ENCODE measurements at places on chromosomes 11 and 22.
A peak's percentile ranks its signal among the peaks of the same experiment; 100 is the strongest.

DNA sequence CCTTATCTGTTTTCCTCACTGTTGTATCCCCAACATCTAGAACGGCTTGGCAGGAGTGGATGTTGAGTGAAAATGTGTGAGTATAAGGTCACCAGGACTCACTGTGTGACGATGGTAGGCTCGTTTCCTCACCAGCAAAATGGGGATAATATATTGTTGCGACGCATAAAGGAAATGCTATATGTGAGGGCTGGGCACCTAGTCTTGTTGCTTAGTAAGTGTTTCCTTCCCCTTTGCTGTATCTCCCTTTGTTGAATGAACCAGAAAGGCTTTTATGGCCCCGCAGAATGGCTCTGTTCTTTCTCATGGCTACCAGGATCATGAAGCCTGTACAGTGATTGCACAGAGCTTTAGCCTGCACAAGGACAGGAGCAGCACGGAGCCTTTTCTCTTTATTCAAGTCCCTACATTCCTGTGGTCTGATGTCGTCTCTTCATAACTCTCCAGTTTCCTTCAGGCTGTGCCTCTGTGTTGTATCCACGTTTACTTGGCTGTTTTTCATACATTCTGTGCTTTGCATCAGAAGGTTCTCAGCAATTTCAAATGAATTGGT lies 5.4 kb downstream of the TNRC6B start:
- peak; percentile 90 for DNase-seq

GRCh38 chr22:33756508-33756949 lies 163.7 kb downstream of the LARGE1 start:
- DNase-seq = no peak

DNA sequence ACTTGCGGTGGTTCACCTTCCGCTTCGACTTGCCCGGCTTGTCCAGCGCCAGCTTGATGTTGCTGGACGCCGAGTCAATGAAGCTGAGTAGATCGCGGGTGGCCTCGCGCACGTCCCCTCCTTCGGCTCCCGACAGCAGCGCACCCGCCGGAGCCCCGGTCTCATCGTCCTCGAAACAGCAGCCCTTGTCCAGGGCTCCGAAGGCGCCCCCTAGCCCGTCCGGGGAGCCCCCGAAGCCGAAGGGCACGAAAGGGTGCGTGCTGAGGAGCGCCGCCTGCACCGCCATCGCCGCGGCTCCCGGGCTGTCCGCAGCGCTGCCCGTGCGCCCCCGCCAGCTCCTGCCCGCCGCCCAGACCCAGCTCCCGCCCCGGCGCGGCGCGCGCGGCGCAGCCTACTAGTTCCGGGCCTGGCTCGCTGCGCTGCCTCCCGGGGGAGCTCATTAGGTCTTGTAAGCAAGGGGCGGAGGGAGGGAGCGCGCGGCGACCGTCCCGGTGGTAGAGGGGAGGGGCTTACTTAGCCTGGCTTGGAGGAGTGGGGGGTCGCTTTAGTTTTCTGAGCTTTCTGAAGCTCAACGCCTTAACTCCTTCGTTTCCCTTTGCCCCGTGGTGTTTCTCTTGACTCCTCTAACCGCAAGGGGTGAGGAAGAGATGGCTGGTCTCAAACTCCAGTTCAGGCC lies at the start of gene FAM181B:
Gene FAM181B (minus strand): TSS at position 421 of the 676 bp plus-strand sequence. CDS start 135 bp downstream, at position 286.
- DNase-seq = peak; percentile 11

GRCh38 chr22:38782402-38783094 lies 11.4 kb downstream of the DNAL4 start:
- DNase-seq = peak; percentile 63

- DNase-seq = no peak
These were observed 2.5 kb downstream of the SMIM35 start for GRCh38 chr11:118084247-118084646.

DNA sequence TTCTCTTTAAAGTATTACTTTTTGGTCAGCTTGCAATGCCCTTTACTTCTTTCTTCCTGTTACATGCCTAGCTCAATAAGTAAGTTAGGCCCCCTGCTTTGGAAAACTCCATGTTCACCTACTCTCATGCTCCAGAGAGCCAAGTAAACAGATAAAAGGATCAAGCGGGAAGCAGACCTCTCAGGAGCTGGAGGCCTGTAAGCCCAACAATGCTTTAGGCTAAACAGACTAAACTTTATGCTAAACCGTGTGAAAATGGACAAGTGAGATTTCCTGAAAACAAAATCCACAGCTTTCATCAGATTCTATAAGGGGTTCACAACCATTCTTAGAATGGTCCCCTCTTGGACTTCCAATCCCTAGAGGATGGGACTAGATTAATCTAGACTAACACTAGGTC lies 40.2 kb downstream of the CELF1 start:
- no peak for DNase-seq

DNA sequence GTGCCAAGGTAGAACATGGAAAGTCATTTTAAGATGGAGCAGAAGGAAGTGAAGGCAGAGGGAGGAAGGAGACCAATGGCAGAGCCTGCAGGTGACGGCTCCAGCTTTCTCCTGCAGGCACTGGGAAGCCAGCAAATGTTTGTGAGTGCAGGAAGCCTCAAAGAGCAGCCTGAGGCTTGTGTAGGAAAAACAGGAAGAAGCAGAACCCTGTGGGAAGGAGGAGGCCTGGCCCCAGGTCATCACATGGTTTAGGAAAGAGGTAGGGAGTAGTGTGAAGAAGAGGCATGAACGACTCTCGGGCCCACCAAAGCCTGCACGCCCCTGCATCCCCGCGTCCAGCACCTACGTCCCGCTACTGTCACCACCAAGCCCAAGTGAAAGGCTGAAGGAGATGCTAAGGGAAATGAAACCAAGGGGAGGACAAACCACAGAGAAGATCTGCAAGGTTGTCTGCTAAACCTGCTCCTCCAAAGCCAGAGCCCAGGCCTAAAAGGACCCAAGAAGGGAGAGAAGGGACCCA lies 151.5 kb downstream of the CHST1 start:
- DNase-seq = no peak

GRCh38 chr11:34451053-34451452 lies 12.3 kb downstream of the CAT start:
- DNase-seq = no peak

DNA sequence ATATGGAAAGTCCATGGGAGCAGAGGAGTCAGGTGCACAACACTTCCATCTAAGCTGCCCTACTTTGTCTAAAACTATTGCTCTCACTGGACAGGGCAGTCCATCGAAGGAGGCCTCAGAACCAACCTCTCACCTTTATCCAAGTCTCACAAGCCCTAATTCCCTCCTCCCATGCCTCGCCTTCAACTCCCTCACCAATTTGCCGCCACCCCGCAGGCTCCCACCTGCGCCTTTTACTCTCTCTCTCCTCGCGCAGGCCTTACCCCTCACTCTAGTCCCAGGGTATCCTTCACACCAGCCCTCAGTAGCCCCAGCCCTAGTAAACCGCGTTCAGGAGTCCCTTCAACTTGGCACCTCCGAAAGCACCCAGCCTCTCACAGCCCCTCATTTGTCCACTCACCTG lies 451 bp downstream of the FHIP1B start:
- DNase-seq = no peak

- no peak for DNase-seq
These were observed 7.1 kb downstream of the RCOR2 start for GRCh38 chr11:63909591-63910506.

GRCh38 chr11:35815556-35816315 lies 128.1 kb upstream of the LDLRAD3 start:
- peak; percentile 74 for DNase-seq

GRCh38 chr22:39318507-39319283 lies 728 bp downstream of the RPL3 start:
- no peak for DNase-seq

- no peak for DNase-seq
These were observed 27.7 kb upstream of the RRM1 start for GRCh38 chr11:4066910-4067309.

DNA sequence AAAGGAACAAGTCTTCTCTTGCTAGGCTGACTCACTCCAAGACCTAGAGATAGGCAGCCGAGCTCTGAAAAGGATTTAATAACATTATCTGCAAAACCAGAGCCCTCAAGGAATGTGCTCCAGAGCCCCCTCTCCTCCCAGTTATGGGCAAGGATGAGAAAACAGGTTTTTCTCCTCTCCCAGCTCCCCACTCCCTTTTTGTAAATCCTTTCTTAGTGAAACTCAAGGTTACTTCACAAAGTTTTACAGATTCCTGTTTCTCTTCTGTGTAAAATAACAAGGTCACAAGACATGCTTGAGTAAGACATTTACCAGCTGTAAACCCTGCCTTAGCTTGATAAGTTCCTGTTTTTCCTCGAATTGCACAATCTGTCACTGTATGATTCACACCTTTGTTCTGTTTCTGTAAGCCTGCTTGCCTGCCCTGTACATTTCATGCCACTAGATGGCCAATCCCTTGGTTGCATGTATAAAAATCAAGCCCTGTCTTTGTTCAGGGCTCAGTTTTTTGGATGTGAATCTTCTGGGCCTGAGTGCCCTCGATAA lies 489.4 kb downstream of the KCNA4 start:
- peak; percentile 64 for DNase-seq

DNA sequence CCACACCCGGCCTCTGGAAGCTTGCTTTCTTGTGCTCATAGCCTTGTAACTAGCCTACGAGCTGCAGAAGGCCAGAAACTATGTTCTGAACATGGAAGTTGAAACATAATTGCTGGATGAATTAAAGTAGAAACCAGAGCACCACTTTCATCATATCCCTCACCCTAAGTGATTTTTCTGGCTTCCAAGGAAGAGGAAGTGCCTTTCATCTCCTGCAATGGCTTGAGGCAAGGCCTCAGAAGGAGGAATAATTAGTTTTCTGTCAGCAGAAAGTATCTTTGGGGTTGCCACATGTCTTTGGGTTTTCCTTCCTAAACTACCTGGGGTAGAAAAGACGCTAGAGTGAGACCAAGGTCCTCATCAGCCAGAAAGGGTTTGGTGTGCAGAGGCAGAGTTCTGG lies 14.5 kb downstream of the RPL27A start:
- DNase-seq = no peak

DNA sequence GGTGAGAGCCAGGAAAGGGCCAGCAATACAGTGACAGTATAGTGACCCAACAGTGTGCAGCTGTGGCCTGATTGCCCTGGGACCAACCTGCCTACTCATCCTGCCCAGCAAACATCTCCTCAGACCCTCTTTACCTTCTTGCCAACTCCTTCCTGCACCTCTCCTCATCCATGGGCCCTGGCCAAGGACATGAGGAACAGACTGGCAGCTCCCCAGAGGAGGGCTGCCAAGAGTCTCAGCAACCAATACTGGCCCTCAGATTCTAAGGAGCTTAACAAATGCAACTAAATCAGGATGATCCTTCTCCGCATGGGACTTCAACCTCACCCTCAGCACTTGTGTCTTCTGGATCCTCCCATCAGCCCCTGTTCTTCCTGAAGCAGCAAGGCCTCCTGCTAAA lies 77.0 kb downstream of the RPL27A start:
- DNase-seq = no peak

GRCh38 chr11:12202661-12203310 lies 92.4 kb downstream of the MICAL2 start:
- no peak for DNase-seq

DNA sequence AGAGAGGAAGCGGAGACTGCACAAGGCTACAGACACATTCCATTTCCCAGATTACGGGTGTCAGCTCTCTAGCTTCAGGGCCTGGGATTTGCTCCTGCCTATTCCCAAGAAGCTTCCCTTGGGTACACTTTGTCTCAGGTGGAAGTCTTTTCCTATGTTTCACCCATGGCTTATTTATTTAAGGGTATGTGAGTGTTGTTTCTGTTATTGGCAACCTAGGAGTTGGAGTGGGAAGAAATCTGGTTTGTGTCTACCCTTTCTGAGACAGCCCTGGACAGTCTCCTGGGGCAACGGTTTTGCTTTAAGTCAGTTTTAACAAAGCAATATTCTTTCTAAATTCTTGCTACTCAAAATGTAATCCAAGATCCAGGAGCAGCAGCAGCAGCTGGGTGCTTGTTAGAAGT lies 127.0 kb downstream of the MICAL2 start:
- no peak for DNase-seq

GRCh38 chr11:128715691-128716561 lies 22.1 kb downstream of the FLI1 start:
- peak; percentile 74 for DNase-seq

DNA sequence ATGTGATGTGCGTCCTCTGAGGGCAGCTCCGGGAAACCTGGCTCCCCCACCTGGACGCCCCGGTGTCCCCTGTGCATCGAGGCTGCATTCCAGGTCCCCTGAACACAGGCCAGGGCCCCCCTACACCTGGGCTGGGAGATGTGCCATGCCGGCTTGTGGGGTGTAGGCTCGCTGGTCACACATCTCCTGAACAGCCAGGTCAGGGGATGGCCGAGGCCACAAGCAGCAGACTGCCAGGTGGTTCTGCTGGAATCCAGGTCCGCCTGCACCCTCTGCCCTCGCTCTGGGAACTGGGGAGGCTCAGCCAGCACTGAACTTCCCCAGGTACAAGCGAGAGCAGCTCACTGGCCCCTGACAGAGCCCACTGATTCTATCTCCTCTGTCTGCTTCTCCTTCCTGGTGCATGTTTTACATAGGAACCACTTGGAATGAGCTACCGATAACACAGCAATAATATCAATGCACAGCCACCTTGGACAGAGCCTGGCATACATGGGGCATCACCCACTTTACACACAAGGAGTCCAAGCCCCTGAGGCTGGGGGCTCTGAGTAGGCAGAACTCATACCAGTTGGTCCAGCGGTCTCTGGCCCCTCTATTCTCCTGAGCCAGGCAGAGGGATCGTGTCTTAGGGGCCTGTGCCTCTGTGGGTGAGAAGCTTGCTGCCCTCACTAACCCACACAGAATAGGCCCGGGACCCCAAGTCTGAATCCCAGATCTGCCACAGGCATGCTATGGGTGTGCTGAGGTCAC lies 46.8 kb downstream of the TBX1 start:
- no peak for DNase-seq

DNA sequence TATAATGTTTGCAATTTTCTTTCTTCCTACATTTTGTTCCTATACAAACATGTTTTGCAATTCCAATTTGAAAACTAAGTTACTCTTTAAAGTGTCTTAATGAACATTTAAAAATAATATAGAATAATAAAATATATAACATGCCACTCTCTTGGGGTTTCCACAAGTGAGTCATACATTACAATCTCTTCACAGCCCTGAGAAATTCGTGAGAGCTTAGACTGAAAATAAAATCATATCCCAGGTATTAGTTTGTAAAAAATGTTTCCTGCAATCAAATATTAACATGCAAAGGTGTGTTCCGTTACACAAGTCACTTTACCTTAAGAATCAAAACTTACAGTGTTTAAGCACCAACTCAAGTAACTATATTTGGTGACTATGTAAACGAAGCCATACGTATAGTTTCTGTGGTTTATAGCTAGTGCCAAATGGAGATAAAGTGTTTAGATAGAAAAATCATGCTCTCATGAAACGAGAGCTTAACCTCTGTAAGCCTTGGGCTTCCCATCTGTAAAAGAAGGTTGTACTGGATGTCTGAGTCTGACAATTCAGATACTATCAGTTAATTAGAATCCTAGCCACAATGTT lies 253.6 kb upstream of the ANO3 start:
- DNase-seq = peak; percentile 10

- peak; percentile 60 for DNase-seq
These were observed 32.4 kb downstream of the NF2 start for GRCh38 chr22:29635734-29636357.

GRCh38 chr22:38327805-38328204 lies 10.6 kb upstream of the CSNK1E start:
- peak; percentile 78 for DNase-seq
